ENCODE measurements at places on chromosomes 11 and 22.
A peak's percentile ranks its signal among the peaks of the same experiment; 100 is the strongest.

DNA sequence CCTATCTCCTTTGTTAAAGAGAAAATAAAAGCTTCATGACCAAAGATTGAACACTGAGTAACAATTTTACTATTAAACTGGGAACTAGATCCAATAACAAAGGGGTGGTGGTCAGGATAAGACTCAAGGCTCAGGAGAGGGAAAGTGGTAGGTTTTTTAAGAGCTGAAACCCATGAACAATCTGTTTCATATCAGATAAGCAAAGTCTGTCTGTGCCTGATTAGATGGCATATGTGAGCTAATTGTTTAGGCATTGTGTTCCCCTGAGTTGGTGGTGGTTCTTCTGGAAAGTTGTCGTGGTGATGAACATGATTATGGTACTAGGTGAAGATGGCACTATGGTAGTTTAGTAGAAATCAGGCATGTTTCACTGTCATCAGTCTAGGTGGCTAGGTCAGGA lies 24.4 kb downstream of the USP47 start:
- DNase-seq = no peak

DNA sequence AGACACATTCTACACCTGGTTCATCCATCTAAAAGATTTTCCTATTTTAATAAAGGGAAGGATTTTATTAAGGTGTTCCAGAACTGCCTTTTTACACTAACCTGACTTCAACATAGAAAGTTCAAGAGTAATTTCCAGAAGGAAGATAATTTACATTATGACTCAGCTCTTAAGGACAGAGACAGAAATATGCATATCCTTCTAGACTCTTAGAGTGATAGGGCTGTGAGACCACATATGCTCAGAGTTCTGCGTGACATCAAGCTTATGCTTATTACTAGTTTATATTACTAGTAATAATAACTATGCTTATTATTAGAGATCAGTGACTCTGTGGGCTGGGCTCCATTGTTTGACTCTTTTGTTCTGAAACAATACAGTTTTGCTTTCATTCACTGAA lies 4.6 kb downstream of the PDGFD start:
- no peak for DNase-seq

- no peak for DNase-seq
Measured at GRCh38 chr11:68009391-68010089, 587 bp upstream of the ALDH3B1 start.

GRCh38 chr11:2445746-2446551 lies 1.1 kb downstream of the KCNQ1 start:
- no peak for DNase-seq

GRCh38 chr11:43933608-43934551 lies 8.6 kb upstream of the C11orf96 start:
- no peak for DNase-seq

DNA sequence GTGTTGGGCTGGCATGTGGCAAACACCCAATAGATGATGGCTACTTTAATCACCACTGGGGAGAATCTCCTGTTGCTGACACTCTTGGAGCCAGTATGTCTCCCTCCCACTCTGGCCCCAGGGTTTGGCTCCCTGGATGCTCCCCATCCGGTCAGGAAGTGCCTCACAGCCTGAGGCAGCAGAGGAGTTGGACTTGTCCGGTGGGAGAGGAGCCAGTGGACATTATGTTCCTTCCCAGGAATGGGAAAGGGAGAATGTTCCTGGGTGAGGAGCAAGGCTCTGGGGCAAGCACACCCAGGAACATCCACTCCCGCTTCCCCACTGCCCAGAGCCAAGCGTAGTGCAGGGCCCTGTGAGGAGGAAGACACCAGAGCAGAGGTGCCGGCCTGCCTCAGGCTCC lies 84.6 kb upstream of the NAV2 start:
- DNase-seq = no peak

- DNase-seq = peak; percentile 35
Measured at GRCh38 chr22:39241794-39242594, 2.8 kb downstream of the PDGFB start.

DNA sequence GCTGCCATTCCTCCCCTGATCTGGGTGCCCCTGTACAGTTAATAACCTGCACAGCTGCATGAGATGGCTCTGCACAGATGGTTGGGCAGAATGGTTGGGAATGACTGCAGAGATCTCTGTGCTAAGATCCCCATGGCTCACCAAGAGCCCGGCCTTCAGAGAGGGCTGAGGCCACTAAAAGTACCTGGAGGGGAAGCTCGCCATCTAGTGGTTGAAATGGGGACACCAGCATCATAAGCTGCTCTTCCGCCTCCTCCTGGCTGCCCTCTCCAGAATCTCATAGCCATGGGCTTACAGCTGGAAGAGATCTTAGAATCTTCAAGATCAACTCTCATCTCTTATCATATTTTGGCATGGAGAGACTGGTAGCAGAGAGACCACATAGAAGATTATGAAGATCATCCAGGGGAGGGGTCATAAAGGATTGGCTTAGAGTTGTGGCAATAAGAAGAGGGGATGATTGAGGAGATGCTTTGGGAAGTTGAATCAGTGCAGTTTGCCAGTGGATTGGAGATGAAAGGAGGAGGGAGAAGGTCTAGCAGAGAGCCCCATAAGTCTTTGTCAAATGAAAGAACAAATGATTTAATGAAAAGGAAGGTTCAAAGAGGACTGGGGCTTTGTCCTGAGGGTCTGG lies 22.0 kb upstream of the TLCD5 start:
- DNase-seq = peak; percentile 9

DNA sequence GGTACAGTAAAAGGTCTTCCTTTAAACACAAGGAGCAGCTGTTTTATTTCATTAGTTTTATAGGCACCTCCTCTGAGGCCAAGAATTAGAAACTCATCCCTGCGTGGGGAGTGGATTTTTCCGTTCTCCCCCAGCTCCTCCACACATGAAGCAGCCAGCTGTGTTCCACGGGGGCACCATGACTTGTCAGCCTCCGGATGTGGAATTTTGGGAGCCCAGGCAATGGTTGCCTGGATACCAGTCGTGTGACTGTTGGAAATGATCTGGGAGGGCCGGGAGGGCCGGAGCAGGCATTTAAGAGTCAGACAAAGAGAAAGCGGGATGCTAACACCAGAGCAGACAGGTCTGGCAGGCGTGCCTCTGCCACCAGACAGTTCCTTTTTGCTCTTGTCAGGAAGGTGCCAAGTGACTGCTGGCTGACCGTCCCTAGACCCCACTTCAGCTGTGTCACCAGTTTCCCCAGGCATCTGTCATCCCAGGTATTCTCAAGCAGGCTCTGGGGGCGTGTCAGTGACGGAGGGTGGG lies 15.9 kb upstream of the CDC42EP2 start:
- DNase-seq = no peak

GRCh38 chr11:26994631-26995095 lies 751 bp downstream of the FIBIN start:
- no peak for DNase-seq

DNA sequence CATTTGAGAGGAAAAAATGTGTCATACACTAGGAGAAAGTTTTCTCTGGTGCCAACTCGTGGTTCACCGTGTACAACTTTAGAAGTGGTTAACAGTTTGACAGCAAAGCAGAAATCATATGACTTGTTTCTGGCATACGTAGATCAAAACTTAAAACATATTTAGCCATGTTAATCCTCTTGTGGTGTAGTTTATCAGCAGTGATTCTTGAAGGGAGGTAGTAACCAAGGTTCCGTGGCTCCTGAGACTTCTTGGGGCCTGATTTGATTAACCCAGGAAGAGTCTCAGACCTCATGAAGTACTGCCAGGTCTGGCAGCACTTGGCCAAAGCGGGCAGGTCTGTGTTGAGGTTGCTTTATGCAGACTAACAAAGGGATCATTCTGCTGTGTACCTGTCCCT lies 40.5 kb downstream of the SREBF2 start:
- DNase-seq = no peak

DNA sequence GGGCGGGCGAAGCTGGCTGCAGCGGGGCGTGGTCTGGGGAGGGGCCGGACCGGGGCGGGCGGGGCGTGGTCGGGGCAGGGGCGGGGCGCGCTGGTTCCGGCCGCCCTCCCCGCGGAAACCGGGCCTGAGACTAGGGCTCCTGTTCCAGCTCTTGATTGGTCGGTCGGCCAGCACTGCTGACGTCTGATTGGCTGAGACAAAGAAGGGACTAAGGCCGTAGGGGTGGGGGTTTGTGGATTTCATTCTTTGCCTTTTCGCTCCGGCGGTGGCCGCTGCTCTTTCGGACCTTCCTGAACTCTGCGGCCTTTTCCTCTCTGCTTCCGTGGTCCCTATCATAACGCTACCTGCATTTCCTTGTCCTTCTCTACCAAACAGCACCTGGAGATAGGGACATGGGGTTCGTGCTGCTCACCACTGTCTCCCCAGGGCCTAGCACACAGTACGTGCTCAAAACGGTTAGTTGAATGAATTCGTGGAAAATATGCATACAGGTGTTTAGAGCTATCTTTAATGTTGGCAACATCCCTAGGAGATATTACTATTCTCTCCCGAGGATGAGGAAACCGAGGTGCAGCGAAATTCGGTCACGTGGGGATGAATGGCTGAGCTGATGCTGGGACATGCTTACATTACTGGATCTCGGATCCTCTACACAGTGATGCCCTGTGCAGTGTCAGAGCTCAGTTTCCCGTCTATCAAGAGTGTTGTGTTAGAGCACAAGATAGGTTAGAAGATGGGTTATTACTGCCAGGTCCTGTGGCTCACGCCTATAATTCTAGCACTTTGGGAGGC lies 62.8 kb downstream of the NFAM1 start:
- peak; percentile 66 for DNase-seq

DNA sequence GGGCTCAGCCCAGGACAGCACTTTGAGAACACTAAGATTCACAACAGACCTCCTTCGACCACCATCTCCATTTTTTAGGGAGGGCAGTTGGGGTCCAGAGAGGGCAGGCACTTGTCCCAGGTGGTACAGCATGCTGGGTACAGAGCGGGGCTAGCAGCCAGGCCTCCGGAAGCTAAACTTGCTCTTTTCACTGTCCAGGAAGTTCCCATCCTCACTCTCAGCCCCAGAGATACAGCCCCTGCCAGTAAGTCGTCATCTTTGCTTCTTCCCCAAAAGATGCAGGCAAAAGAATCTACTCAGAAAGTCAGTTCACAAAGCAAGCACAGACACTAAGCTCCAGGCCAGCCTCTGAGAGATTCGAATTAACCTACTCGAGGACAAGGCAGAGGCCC lies 6.7 kb upstream of the RAB3IL1 start:
- DNase-seq = no peak

DNA sequence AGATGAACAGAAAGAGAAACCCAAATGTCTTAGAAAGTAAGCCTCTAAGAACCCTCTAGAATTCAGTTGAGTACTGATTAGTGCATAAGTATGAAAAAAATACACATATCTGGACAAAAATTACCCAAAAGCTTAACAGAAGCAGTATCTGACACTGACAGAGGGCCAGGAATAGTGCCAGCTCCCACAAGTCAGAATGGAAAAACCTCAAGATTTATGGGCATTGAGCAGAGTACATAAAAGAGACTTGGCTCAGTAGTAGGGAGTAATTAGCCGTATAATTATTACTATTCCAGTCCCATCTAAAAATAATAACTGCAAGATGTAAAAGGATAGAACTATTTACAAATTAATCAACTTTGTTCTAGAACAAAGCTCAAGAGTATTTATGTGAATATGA lies 834.5 kb downstream of the FAM181B start:
- DNase-seq = no peak

GRCh38 chr11:61626580-61627380 lies 45.9 kb upstream of the SYT7 start:
- DNase-seq = no peak

All from stimulated activated CD4-positive, alpha-beta T cell treated with anti-CD3 and anti-CD28 coated beads, Interleukin-15, amount 100 ng/mL, for 1 hour (primary cell).